ENCODE measurements at places on chromosomes 7 and 10.

DNA sequence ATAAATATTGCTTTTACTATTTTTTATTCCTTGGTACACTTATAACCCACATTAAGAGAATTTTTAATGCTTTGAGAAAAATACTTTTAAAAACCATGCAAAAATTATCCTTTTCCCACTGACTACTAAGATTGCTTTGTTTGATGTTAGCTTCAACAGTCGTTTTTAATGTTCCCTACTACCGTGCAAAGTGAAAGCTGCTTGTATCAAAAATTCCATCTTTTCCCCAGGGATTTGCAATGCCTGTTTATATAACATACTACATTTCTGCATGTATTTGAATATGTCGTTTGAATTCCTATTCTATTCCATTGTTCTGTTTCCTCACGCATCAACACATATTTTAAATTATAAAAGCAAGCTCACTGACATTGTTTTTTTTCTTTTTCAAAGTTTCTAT, 54.4 kb downstream of the TFPI2 start:
- no peak for DNase-seq

DNA sequence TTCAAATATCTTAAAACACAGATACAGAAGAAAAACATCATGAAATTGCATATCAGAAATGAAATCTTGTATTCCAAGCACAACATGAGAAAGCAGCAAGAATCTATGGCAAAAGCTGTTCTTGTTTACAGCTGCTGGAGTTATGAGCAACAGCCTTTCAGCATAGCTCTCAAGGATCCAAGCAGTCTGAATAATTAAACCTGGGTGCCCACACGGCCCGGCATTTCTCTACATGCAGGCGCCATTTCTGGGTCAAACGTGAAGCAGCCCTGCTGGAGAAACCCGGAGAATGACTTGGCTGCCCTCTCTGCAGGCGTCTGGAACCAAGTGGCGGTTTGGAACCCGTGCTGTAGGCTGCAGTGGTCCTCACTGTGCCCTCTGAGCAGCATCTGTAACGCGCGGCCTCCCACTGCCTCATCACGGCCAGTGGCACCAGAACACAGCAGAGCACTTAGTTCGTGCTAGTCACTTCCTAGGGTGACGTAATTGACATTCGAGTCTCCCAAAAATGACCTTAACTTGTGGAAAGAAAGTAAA, 213.0 kb downstream of the TCERG1L start:
- DNase-seq: no peak

GRCh38 chr10:35211390-35211789, 84.7 kb downstream of the CREM start:
- DNase-seq: no peak

- DNase-seq: no peak
Measured at GRCh38 chr7:78301407-78301806, 502.8 kb downstream of the PHTF2 start.

GRCh38 chr10:73586583-73586984, 4.6 kb downstream of the USP54 start:
- no peak for DNase-seq

DNA sequence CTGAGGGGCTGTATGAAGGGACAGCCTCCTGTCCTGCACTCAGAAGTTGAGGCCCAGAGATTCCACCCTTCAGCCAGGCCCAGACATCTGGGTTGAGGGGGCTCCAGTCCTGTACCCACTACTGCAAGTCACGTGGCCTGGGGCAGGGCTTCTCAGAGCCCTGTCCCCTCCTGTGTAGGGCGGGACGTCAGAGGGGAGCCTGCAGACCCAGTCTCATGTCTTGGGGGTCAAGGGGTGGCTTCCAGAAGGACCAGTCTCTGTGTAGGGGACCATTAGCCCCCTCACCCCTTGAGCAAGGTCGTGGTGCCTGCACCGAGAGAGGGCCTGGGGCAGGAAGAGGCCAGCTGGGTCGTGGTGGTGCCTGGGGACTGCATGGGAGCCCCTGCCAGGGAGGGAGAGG, 593 bp upstream of the PILRA start:
- DNase-seq: no peak

- no peak for DNase-seq
Measured at GRCh38 chr10:92598321-92598720, 5.4 kb downstream of the KIF11 start.

DNA sequence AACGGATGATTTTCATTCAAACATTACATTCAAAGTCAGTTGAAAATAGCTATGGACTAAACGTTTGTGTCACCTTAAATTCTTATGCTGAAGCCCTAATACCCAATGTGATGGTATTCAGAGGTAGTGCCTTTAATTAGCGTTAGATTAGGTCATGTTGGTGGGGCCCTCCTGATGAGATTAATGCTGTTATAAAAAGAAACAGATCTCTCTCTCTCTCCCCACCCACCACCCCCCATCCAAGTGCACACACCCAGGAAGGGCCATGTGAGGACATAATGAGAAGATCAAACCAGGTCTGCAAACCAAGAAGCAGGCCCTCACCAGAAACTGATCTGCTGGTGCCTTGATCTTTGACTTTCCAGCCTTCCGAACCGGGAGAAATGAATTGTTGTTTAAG, 44.2 kb downstream of the ZNF438 start:
- DNase-seq: no peak

DNA sequence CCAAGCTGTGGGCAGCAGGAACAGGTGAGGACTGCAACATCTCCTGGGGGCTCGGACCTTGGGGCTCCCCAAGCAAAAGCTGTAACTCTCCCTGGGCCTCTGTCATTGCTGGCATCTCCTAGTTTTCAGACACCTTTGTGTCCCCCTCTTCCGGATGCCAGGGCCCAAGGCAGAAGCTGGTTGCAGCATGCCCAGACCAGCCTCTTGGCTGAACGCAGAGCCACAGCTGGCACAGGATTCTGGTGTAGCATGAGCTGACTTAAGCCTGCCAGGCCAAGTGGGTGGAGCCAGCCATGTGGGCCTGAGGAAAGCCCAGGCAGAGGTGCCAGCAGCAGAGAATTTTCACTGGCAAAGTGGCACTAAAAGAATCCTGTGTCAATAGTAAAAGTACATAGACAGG, 43.5 kb downstream of the ZWINT start:
- no peak for DNase-seq

DNA sequence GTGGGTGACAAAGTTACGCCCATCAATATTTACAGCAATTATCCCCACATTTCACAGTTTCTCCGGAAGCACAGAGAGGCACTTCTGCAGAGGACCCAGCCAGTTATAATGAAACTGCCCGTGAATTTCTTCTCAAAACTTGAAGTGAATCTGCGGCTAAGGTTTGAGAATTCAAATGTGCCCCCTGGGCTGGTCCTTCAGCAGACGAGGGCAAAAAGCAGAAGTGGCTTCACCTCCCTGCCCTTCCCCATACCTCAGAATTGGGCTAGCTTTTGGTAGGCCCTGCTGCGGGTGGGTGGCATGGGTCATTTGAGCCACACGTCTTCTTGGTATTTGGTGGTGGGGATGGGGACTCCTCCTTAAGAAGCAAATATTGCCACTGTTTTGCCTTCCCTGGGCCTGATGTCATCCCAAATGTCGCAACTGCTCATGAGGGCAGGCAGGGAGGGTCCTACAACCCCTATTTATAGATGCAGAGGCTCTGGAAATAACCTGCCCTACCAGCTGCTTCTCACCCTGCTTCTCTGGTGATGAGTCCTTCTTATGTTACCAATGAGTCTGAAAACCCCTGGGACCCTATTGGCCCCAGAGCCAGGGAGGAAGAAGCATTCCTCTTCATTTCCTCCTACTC, 16.6 kb upstream of the WDFY4 start:
- DNase-seq: no peak
